ENCODE measurements at places on chromosomes 1 and 21.

DNA sequence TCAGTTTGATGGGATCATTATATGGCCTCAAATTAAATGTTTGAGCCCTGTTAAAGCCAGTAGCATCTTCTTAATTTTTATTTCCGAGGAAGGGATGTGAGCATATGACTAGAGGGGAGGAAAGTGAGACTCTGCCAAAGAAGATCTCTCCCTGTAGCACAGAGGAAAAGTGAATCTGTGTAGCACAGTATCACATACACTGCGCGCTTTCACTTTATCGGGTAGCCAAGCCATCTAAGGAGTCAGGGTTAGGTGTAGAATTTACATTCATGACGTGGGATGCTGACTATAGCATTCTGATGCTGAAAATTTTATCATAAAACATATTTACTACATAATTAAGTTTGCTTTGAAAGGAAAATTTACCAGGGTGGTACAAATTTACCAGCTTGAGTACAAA, 24.0 kb downstream of the LRRC8D start:
- no peak for DNase-seq

- DNase-seq, result no peak
These were observed 715.5 kb downstream of the NCAM2 start for GRCh38 chr21:21713651-21714180.

DNA sequence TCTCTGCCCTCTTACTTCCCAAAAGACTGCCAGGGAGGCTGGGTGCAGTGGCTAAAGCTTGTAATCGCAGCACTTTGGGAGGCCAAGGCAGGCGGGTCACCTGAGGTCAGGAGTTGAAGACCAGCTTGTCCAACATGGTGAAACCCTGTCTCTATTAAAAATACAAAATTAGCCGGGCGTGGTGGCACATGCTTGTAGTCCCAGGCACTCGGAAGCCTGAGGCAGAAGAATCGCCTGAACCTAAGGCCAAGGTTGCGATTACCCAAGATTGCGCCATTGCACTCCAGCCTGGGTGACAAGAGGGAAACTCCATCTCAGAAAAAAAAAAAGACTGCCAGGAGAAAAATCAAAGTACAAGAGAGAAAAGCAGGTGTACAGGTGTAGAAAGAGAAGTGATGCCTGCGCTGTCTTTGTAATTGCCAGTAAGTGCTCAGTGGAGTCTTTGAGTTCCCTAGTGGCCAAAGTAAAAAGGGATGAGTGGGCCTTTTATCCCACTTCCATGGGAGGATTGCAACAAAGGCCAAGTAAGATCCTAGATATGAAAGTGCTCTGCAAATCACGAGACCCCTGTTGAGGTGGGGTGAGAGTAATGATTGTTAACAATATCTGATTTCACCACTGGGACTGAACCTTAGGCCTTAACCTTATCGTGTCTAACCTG, 94.7 kb upstream of the WNT4 start:
- no peak for DNase-seq

DNA sequence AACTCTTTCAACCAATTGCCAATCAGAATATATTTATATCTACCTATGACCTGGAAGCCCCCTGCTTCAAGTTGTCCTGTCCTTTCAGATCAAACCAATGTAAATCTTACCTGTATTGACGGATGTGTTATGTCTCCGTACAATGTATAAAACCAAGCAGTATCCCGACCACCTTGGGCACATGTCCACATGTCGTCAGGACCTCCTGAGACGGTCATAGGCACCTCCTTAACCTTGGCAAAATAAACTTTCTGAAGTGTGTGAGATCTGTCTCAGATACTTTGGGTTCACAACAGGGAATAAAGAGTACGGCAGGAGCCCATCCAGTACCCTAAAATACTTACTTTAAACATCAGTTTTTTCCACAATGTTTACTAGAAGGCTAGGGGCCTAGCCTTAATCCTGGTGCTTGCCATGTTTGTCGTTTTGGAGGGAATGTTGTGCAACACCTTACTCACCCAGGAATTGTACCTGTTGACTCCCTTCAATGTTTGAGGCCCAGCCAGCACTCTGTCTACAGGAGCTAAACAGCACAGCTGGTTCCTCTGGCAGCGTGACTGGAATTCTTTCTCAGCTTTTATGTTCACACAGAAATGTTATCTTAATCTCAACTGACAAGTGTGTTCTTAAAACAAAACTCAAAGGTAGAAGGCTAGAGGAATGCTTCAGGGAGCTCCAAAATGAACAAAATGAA, 90.8 kb upstream of the USP25 start:
- DNase-seq, result no peak

GRCh38 chr1:187185389-187185788, 356.6 kb downstream of the PLA2G4A start:
- DNase-seq, result no peak

DNA sequence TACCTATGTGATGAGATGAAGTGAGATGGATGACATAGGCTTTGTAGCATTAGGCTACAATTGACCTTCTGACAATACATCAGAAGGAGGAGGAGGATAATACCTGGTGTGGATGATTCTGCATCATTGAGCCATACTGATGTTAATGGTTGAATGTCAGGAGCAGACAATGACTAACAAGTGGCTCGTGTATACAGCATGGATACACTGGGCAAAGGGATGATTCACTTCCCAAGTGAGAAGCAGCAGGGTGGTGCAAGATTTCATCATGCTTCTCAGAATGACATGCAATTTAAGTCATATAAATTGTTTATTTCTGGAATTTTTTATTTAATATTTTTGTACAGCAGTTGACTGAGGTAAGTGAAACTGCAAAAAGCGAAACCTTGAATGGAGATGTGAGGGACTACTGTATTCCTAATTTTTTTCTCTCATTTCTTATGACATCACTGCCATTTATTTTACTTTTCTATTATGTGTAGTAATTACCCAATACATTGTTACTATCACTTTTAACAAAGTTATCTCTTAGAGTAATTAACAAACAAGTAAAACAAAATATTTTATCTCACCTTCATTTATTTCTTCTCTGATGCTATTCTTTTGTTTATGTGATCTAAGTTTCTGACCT, 34.4 kb upstream of the COP1 start:
- no peak for DNase-seq

- DNase-seq, result no peak
These were observed 429.6 kb downstream of the PLPP3 start for GRCh38 chr1:56149761-56150160.

- no peak for DNase-seq
These were observed 25.7 kb downstream of the SDC3 start for GRCh38 chr1:30882678-30883388.

DNA sequence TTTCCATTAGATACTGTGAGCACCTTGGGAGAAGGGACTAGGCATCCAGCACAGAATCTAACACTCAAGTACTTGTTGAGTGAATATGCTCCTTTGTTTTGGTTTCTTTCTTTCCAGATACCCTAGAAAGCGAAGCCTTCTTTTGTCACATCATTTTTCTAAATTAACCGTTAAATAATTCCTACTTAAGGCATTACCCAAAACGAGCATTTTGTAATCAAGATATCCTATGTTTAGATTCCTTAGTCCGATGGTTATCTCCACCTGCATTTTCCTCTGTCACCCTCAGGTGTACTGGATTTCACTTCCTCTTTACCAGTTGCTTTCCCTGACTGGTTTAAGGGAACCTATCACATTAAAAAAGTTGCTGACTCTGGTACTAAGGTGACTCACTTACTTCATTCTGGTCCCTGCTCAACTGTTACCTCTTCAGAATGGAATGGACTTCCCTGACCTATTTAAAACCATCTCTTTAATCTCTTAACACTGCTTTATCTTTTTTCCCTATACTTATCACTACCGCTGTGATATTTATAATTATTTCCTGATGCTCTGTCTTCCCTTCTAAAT, 3.2 kb downstream of the B3GALNT2 start:
- DNase-seq, result no peak

GRCh38 chr1:170935231-170935630, at the start of gene MROH9:
MROH9 (plus strand) TSS chr1:170935534; CDS start chr1:170945557, 10,023 bp downstream.
- no peak for DNase-seq

- DNase-seq, result peak; percentile 43
These were observed 1.2 kb downstream of the PIK3C2B start for GRCh38 chr1:204493145-204493983.

DNA sequence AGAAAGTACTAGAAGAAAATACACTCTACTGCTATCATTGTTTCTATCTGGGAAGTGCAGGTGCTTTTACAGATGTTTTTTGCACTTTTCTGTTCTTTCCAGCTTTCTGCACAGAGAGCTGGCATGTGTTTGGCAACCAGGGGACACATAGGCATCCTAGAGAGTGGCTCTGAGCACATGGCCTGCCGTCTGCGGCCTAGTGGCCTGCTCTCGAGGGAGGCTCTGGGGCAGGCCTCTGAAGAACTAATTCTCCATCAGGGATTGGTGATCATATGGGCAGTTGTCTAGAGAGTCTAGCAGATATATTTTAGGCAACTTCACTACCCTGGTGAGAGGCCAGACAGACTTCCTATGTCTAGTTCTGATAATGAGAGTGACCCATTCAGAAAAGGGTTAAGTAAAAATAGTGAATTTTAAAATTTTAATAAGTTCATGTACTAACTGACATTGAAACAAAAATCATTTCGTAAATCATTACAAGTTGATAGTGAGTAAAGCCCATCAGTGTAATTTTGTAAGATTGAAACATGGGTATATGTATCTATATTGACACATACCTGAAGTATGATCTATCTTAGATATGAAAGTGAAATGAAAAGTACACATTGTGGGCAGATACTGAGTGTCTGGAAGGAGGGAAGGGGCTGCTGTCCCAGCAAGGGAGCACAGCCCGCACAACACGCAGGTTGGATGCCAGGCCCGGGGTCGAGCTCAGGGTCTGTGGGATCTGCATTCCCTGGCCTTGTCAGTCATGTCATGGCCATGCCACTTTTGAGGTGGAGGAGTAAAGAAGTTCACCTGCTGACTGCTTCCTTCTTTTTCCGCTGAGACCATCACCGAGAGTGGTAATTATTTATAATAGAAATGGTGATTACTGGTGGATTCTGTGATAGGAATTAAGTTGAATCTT, 79.8 kb downstream of the PCBP3 start:
- DNase-seq, result no peak

DNA sequence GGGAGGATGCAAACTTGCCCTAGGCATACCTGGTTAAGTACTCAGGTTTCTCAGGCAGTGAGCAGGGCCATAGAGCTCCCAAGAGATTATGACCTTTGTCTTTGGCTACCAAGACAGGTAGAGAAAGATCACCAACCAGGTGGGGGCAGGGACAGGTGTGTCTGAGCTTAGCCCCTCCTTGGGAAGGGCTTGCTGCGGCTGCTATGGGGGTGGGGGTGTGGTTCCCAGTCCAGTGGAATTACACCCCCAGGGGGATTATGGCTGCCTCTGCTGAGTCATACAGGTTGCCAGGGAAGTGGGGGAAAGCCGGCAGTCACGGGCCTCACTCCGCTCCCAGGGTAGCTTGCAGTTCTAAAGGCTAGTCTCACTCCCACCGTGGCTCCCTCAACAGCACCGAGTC, 65.2 kb upstream of the FAM163A start:
- no peak for DNase-seq

DNA sequence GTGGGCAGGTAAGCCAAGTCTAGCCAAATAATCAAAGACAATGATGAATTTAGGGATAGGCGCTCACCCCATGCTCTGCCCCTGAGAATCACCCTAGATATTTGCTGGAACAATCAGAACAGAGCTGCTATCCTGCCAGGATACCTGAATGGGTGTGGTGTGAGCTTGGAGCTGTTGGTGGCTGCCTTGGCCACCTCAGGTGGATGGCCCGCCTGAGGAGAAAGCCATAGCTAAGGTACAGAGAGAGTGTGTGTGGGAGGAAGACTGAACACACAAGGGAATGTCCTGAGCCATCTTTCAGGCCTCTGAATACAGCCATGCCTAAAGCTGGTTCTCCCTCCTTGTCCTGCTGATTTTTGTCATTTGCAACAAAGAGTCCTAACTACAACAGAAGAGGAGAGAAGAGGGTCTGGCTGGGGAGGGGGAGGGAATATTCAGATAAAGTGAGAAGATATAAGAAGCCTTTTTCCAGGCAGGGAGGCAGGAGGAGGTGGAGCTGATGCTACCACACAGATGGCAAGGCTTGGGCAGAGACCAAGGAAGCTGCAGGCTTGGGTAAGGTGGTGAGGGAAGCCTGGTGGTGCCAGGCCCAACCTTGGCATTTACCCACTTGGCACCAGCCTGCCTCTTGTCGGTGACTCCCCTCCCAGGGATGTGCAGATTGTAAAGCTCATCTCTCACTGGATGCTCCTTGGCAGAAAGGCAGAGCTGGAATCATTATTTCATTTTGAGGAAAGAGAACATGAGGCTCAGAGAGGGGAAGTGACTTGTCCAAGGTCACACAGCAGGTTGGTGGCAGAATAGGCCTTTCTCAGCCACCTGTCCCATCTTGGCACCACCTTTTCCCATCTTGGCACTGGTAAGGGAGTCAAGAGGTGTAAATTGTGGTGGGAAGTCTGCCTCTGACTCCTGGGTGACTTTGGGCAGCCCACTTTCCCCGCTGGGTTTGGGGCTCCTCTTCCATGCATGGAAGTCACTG, 49.7 kb downstream of the NKAIN1 start:
- no peak for DNase-seq

DNA sequence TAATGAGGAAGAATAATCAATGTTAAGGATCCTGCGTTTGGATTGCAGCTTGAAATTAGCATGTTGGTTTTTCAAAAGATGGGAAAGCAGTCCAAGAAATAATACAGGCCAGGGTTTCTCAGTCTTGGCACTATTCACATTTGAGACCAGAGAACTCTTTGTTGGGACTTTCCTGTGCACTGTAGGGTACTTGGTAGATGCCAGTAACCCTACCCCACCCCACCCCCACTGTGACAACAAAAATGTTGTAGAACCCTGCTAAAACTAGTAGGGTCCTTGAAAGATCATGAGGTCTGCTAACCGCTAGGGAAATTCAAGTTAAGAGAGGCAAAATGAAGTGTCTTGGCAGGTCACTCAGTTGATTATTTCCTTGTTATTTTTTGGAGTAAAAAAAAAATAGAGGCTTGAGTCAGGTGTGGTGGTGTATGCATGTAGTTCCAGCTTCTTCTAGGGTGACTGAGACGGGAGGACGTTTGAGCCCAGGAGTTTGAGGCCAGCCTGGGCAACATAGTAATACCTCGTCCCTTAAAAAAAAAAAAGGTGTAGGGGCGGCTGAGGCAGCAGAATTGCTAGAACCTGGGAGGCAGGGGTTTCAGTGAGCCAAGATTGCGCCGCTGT, 53.3 kb downstream of the SPEN start:
- DNase-seq, result no peak

- DNase-seq, result no peak
These were observed 27.7 kb upstream of the HAO2 start for GRCh38 chr1:119340861-119341261.
